ENCODE measurements at places on chromosomes 3 and 15.

DNA sequence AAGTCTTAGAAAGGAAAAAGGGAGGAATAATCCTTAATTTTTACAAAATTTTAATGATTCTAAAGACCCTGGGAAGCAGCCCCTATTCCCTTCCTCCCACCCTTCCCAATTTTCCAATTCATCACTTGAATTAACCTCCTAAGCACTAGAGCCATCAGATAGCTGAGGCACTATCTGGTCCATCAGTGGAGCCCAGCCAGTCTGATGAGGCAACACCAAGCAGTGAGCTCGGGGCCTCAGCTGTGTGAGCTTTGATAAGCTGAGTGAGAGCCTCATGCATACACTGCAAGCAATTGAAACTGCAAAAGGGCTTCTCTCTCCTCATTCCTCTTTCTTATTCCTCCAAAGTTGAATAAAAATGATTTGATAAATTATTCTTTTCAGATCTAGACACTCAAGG is 31.9 kb downstream of the TUSC7 start:
- DNase-seq: peak; percentile 46

GRCh38 chr15:39392469-39393047 is 188.3 kb upstream of the THBS1 start:
- DNase-seq: no peak

DNA sequence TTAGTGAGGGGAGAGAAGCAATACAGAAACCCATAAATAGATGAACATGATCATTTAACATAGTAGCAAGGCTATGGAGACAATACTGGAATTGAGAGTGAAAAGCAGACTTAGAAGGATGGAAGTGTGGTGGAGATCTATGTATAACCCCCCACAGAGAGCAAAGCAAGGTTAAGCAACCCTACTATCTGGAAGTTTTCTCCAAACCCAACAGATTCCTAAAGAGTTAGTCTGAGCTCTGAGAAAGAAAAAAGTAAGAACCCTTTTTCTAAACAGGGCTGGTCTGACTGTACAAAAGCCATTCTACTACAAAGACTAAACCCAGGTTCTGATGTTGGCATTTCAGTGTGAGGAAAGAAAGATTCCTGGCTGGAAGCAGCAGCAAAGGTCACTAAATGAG is 153.2 kb downstream of the WNT5A start:
- DNase-seq: no peak

GRCh38 chr3:40886660-40887425 is 312.5 kb upstream of the CTNNB1 start:
- DNase-seq: no peak

- no peak for DNase-seq
Observed at GRCh38 chr3:190016966-190017365, 103.7 kb downstream of the P3H2 start.

DNA sequence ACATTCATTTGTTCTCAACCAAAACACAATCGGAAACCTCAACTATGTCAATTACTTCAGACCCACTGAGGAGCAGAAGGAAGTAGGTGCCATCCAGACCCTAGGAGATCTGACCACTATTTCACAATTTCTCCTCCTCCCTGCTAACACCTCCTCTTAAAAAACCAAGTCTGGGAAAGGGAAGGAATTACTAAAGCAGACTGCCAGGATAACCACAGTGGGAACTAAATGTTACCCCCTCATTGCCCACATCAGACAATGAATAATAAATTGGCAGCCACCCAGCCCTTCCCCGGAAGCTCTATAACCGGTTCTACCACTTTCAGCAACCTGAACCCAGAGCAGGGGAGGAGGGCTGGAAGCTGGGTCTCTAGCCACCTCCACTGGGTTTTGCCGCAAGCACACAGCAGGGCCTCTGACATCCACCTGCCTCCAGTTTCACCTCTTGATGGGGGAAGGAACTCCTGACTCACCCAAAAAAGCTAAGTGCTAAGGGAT is 17.6 kb downstream of the C15orf62 start:
- no peak for DNase-seq

DNA sequence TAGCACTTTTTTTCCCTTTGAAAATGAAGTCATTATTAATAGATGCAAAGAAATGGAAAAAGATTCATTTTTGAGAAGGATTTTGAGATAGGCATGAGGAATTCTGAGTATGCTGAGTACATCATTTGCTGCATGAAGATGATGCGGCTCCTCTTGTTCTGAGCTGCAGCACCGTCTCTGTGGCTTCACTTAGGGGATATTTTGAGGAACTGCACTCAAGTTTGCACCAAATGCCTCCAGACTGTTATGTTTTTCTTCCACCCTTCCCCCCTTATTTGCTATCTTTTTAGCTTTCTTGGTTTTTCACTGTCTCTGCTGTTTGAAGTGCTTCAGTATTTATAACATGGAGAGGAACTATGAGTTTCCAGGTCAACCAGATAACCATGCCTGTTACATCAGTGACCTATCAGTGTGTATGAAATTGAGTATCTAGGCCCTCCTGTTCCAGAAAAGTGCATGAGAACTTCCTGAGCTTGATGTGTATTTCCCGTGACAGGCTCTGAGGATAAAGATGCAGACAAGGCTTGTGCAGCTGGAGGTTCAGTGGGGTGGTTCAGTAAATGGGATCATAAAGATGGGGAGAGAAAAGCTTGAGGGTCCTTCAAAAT is 128.7 kb downstream of the PDCD6IP start:
- DNase-seq: no peak

GRCh38 chr3:138361561-138361971 is 13.2 kb downstream of the MRAS start:
- DNase-seq: no peak

DNA sequence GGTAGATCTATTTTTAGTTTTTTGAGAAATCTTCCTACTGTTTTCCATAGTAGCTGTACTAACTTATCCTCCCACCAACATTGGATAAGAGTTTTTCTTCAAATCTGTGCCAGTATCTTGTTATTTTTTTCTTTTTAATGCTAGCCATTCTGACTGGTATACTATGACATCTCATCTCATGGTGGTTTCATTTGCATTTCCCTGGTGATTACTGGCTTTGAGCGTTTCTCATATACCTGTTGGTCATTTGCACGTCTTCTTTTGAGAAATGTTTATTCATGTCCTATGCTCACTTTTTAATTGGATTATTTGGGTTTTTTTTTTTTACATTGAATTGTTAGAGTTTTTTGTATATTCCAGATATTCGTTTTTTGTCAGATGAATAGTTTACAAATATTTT is 398.1 kb downstream of the OCA2 start:
- DNase-seq: no peak

DNA sequence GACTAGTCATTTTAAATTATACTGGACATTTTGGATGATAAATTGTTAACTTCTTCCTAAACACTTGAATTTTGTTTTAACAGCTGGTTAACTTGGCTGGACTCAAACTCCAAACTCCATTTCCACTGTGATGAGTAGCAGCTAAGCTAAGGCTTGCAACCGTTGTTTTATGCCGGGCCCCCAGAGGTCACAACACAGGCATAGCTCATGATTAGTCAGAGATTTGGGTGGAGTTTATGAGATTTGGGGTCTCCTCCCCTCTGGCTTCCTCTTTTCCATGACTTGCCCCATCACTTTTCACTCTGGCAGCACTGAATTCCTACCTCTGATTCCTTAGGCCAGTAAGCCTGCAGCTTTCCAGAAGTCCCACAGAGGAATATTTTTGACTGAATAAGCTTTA is 12.8 kb downstream of the THAP10 start:
- no peak for DNase-seq

GRCh38 chr3:47456984-47457383 is 18.8 kb downstream of the SCAP start:
- no peak for DNase-seq

DNA sequence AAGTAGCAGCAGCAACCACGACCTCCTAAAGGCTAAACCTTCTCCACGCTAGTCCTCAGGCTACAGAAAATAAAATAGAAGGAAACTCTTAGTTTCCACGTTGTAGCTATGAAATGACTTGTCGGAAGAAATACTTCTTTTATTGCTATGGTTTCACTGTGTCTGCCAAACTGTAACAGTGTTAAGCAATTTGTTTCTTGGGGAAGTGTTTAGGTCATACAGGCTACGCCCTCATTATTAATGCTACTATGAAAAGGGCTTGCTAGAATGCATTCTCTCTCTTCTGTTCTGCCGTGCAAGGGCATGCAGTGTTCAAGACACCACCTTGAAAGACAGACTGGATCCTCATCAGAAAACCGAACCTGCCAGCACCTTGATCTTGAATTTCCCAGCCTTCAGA is 462.7 kb downstream of the PLOD2 start:
- DNase-seq: no peak

DNA sequence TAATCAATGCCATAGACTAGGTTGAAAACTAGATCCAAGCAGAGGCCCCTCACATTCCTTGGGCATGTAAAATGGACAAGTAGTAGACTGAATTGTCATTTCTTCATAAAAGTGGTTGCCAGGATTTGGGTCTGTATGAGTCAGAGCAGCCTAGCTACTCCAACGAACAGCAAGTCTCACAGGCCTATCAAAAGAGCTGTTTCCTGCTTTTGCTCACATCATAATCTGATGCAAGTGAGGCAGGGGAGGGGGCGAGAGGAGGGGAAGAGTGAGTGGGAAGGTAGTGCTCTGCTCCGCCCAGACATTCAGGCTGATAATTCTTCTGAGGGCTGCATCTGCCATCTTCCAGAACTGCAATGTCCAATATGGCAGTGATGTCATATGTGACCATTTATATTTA is 228.9 kb upstream of the PRICKLE2 start:
- no peak for DNase-seq

DNA sequence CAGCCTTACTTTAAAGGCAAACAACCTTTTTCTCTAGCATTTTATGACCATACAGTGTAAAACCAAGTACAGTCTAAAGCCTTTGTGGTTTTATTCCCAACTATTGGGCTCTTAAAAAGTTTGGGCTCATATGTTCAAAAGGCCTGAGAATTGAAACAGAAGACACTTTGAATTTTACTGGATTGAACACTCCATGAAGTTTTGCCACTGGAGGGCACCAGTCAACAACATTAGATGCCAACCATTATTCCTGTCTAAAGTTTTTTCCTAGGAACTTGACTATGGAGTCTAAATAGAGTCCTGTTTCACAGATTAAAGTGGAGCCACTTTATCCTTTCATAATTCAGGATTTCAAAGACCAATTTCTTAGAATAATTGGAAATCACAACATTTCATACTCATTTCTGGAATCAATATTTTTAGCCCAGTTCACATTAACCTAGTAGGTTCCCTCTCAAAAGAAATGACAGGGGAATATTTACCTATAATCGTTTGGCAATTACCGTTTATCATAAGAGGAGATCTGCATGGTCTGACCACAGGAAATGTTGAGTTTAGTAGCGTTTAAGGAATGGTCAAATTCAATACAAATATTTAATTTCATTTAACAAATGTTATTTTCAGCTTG is 244.1 kb upstream of the PDZRN3 start:
- peak; percentile 52 for DNase-seq

DNA sequence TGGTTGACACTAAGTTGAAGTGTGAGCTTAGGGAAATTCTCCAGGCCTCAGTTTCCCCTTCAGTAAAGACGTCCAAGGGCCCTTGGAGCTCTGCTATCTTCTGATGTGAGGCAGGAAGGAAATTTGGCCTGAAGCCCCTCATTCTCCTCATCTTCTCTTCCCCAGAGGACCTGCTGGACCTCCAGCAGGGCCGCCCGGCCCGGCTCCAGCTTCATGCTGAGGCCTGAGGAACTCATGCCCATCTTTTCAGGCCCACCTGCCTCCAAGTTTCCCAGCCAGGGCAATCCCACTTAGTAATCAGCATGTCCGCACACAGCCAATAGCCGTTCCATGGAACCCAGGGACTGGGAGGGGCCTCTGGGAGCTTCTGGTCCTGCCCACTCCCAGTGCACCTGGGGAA is 4.0 kb downstream of the LRRC15 start:
- DNase-seq: no peak

GRCh38 chr15:60375306-60375705 is 22.5 kb downstream of the ANXA2 start:
- no peak for DNase-seq

- no peak for DNase-seq
Observed at GRCh38 chr15:71434774-71435173, 319.5 kb downstream of the THSD4 start.

DNA sequence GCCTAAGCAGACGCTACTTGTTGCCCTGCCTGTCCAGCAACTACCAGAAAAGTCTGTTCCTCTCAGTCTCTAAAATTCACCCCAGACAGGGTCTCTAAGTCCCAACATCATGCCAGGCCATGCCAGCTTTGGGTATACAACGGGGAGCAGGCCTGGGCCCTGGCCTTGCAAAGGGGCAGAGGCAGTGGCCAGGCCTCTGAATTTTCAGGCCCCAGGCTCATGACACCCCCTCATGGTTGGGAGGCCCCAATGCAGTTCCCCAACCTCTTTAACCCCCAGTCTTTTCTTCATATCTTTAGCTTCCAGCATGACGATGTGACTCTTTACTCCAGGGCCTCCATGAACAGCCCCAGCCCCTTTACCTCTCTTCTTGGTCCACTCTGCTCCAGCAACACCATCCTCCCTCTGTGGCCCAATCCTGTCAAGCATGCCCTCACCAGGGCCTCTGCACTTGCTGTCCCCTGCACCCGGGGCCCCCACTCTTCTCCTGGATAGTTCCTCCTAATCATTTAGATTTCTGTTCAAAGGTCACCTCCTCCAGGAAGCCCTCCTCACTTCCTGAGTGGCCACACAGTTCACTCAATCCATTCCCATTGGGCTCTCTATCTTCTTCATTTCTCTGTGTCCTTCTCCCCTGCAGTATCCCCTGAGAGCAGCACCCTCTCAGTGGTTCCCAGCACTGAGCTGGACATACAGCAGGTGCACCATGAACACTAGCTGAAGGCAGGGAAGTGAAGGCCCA is 4.8 kb downstream of the IQSEC1 start:
- no peak for DNase-seq

DNA sequence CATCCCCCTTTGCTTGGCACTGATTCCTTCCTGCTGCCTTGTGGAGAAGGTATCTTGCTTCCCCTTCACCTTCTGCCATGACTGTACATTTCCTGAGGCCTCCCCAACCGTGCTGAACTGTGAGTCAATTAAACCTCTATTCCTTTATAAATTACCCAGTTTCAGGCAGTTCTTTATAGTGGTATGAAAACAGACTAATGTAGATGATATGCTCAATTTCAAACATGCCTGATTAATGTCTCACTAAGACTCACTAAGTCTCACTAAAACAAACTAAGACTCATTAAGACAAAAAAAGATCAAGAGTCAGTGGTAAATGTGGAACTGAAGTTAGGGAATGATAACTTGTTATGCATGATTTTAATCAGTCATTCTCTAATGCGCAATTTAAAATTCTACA is 606.6 kb downstream of the RBMS3 start:
- DNase-seq: no peak

DNA sequence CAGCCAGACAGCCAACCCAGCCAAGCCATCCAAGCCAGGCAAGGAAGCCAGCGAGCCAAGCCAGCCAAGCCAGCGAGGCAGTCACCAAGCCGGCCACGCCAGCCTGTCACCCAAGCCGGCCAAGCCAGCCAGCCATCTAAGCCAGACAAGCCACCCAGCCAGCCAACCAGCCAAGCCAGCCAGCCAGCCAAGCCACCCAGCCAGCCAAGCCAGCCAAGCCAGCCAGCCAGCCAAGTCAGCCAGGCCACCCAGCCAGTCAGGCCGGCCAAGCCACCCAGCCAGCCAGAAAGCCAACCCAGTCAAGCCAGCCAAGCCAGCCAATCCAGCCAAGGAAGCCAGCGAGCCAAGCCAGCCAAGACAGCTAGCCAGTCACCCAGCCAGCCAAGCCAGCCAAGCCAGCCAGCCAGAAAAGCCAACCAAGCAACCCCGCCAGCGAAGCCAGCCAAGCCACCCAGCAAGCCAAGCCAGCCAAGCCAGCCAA is 201.2 kb downstream of the GOLGA6L6 start:
- DNase-seq: no peak

- no peak for DNase-seq
Observed at GRCh38 chr15:73996939-73997338, 2.4 kb downstream of the PML start.
